Activated CD8-positive, alpha-beta T cell treated with anti-CD3 and anti-CD28 coated beads, Interleukin-2, amount 10 ng/mL, durations not matched to agents 7 days and 5 days (primary cell): ENCODE measurements at places on chromosomes 2 and 18. TPM values are rescaled to one million over a fixed set of nuclear protein-coding genes. Genes with fewer than 3 reads are reported as not detected.

The RNF144A gene
- 76.9 TPM for total RNA-seq

The MAIP1 gene
- total RNA-seq: 21.9 TPM

The ATG9A gene
- total RNA-seq: 51.7 TPM

The TUBA3D gene
- not detected for total RNA-seq
